ENCODE measurements at places on chromosomes 16 and 17. TPM values are rescaled to one million over a fixed set of nuclear protein-coding genes. Genes with fewer than 3 reads are reported as not detected.

MAFG gene
- total RNA-seq: 18.5 TPM

MRC2 gene
- total RNA-seq: 23.8 TPM

RPAIN gene
- total RNA-seq: 62.3 TPM

KRT13 gene
- not detected for total RNA-seq

Data from diencephalon (tissue), 1 donor.